ENCODE measurements at places on chromosomes 11 and 22. TPM values are rescaled to one million over a fixed set of nuclear protein-coding genes. Genes with fewer than 3 reads are reported as not detected.

The ZNF215 gene
- total RNA-seq = 0.15 TPM

The CEND1 gene
- total RNA-seq = not detected

The ADORA2A gene
- 31.2 TPM for total RNA-seq

The KRTAP5-9 gene
- 0.35 TPM for total RNA-seq

DNA sequence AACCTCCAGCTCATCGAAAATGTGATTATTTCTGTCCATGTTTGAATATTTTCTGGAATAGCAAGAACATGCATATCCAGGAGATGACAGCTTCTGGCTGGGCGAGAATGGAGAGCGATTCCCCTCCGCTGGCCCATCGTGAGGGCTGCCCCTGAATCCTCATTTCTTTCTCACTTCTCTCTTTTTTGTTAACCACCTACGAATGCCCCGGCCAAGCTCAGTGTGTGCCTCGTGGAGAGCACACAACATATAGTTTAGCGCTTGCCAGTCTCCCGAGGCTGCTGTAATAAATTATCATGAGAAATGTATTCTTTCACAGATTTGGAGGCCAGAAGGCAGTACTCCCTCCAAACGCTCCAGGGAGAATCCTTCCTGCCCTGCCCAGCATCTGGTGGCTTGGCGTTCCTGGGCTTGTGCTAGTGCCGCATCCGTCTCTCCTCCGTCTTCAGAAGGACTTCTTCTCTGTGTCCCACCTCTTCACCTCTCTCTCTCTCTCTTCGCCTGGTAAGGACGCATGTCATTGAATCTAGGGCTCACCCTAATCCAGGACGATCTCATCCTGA lies 1306.0 kb downstream of the TBC1D22A start:
- no peak for DNase-seq

GRCh38 chr11:74257959-74258553 lies 53.4 kb downstream of the P4HA3 start:
- no peak for DNase-seq

- no peak for DNase-seq
Observed at GRCh38 chr11:77559686-77560401, 29.9 kb upstream of the AQP11 start.

DNA sequence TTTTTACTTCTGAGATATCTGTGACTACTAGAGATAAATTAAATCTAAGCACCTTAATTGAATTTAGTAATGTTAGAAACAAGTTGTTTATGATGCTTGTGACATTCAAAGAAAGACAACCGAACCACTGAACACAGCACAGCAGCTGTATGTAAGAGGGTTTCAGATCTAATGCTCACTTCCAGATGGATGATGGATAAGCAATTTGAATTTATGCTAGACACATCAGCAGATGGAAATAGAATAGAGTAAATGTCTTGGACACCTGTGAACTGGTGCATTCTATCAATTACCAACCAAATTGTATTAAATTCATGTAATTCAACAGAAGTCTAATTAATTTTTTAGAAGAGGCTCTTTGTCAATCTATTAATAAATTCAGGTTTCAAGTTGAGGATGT lies 306.3 kb downstream of the CNTN5 start:
- DNase-seq = no peak

- no peak for DNase-seq
Observed at GRCh38 chr11:130465263-130465662, 16.8 kb downstream of the ADAMTS15 start.

GRCh38 chr22:17913801-17914347 lies 110.5 kb downstream of the MICAL3 start:
- no peak for DNase-seq
